ENCODE measurements at places on chromosomes 11 and 22. TPM values are rescaled to one million over a fixed set of nuclear protein-coding genes. Genes with fewer than 3 reads are reported as not detected.

VSIG2 gene
- not detected for polyA plus RNA-seq

MPPED1 gene
- not detected for polyA plus RNA-seq

RFPL1 gene
- 0.13 TPM for polyA plus RNA-seq

VPREB3 gene
- polyA plus RNA-seq: not detected

GAL gene
- polyA plus RNA-seq: 24.7 TPM

SCGB2A2 gene
- polyA plus RNA-seq: not detected

C11orf87 gene
- 0.94 TPM for polyA plus RNA-seq

C11orf97 gene
- not detected for polyA plus RNA-seq

TESMIN gene
- 1.4 TPM for polyA plus RNA-seq

RIMBP3C gene
- polyA plus RNA-seq: 0.15 TPM

NDUFC2 gene
- polyA plus RNA-seq: 471 TPM

BTG4 gene
- 0.33 TPM for polyA plus RNA-seq

CENATAC gene
- 13.1 TPM for polyA plus RNA-seq

- peak; percentile 60 for DNase-seq
Measured at GRCh38 chr22:26330971-26331625, 98.0 kb upstream of the ASPHD2 start.

GRCh38 chr11:64999478-64999877, 2.7 kb upstream of the BATF2 start:
- no peak for DNase-seq

DNA sequence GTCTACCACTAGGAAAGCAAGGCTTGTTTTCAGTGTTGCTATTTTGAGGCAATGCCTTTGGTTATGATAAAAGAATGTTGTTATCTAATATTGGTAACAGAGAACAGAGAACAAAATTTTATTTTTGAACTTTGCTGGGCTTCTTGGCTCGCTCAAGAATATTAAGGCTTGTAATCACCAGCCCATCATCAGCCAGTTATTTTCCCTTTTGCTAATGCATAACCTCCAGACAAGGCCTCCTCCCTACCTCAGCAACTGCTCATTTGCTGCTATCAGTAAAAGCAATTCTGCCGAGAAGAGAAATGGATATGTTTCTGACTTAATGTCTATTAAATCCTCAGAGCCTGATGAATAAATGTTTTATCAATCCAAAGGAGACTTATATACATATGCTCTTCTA, 8.9 kb downstream of the MTMR2 start:
- no peak for DNase-seq

DNA sequence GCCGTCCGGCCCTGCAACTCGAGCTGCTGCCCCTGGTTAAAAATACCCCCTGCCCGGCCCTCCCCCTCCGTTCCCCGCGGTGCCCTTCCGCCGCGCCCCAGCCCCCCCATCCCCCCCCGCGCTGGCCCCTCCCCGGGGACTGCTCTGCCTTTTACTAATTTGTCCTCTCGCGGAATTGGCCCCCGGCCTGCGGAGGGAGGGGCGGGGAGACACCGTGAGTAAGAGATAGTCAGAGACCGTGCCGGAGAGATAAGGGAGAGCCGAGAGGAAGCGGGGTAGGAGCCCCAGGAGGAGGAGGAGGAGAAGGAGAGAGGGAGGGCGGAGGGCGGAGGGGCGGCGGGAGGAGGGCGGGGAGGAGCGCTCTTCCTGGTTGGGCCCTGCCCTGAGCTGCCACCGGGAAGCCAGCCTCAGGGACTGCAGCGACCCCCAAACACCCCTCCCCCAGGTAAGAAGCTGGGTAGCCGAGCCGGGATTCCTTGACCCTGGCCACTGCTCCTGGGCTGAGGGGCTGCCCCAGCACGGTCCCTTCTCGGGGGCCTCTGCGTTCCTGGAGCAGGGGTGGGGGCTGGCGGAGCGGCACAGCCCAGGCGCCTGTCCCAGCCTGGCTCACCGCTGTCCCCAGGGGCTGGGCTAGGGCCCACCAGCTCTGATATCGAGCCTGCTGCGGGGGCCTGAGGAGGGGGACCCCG, at the start of gene CAPN1:
Gene CAPN1 (plus strand): TSS at position 360 of the 689 bp plus-strand sequence. CDS start 774 bp downstream, outside the sequence.
- DNase-seq: peak; percentile 88

DNA sequence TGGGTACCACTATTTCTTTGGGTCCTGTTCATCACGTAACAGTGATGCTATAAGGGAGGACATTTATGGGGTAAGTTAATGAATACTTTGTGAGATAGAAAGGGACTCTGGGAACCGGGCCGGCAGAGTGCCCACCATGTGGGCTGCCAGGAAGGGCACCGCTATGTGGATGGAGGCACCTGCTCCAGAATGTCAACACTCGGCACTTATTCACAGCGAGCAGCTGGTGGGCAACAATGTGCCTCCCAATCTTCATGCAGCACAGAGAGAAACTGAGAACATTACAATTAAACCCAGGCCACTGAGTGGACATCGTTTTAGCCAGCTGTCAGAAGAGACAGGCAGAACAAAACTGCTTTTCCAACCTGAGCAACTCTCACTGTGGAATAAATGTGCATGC, 15.8 kb upstream of the ELFN2 start:
- DNase-seq: no peak

- peak; percentile 17 for DNase-seq
Measured at GRCh38 chr11:110529043-110529442, 99.3 kb downstream of the FDX1 start.

DNA sequence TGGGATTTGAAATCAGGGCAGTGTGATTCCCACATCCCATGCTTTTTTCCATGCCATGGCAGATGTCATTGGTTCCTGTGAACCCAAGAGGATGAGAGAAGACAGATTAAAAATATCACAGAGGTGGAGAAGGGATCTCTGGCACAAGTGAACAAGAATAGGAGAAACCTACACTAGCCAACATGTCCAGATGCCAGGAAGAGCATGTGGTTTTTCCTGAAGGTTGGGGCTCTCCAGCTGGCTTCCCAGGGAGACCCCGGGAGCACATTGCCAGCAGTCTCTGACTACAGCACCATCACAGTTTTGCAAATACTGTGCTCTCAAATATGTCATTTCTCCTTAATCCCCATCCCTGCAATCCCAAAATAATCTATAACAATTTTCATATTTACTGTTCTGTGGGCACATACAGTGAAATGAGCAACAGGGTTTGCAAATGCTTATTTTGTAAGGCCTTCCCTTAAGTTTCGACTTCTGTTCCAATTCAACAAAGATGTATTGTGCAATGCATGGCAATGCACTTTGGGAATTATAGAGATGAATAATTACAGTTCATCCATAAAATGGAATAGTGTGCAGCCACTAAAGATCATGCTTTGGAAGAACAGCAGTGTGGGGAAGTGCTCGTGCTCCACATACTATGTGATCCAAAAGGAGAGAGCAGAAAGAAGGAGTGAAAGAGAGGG, 4.8 kb downstream of the ANKK1 start:
- no peak for DNase-seq

DNA sequence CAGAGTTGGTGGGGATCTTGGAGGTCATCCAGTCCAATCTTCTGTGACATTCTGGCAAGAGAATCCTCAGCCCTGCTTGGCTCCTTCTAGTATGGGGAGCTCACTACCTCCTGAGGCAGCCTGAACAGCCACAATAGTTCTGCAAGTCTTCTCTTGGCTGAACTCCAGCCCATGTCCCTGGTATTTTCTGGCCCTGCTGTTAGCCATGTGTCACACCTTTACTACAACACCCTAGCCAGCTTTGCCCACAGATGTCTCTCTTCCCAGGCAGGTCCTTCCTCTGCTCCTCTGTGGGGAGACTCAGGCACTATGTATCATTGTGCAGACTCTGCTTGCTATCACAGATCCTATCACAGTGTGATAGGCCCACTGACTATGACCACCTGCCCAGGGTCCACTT, 297.7 kb downstream of the CTTN start:
- DNase-seq: no peak

GRCh38 chr11:120354068-120354467, 17.9 kb downstream of the ARHGEF12 start:
- DNase-seq: no peak

DNA sequence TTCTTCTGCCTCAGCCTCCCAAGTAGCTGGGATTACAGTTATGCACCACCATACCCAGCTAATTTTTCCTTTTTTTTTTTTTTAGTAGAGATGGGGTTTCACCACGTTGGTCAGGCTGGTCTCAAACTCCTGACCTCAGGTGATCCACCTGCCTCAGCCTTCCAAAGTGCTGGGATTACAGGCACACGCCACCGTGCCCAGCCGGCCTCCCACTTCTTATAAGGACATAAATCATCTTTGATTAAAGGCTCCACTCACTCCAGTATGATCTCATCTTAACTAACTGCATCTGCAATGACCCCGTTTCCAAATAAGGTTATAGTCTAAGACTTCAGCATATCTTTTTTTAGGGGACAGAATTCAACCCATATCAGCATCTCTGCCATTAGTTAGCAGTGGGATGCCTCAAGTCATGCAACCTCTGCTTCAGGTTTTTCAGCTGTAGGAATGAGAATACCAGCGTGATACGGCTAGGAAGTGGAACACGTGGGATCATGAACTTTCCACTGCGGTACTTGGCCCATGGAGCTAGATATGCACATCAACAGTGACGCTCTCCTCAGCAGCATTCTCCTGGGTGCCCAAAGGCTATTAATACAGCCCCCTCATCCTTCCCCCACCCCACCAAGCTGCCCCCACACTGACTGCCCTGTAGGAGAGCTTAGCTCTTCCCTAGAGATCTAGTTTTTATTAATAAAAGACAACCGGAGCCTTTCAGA, 41.4 kb downstream of the MCHR1 start:
- DNase-seq: peak; percentile 52

- no peak for DNase-seq
Measured at GRCh38 chr22:23581260-23581650, 1.2 kb upstream of the IGLL1 start.

- no peak for DNase-seq
Measured at GRCh38 chr22:50208430-50208938, 7.7 kb downstream of the SELENOO start.

- DNase-seq: peak; percentile 7
Measured at GRCh38 chr11:20608934-20609333, 9.5 kb downstream of the SLC6A5 start.

DNA sequence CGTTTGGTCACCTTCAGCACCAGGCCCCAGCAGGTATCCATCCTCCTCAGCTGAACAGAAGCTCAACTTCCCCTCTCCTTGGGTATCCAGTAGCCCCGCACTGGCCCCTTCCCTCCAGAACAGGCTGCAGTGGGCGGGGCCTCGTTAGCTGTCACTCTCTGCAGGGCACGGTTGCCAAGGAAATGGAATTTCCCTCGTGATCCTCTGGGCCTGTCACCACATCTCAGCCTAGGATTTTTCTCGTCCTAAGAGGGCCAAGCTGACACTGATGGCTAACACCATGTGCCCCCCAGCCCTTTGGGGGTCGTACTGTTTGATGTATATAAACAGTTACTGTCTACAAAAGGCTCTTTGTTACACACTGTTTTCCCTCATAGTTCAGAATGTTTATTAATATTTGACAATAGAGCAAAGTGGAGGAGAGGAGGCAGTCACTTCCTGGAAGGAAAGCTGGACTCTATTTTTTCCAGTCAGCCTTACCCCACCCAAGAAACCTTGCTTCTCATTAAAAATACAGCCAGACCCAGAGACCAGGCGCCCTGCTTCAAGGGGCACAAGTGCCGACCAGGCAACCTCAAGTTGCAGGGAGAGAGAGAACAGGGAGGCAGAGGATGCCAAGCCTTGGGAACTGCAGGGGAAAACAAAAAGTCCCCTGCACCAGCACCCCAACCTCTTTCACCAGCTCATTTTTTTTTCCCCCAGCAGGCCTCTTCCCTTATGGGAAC, 44.5 kb downstream of the FEZ1 start:
- peak; percentile 20 for DNase-seq

- DNase-seq: no peak
Measured at GRCh38 chr11:115869780-115870431, 365.7 kb upstream of the CADM1 start.

DNA sequence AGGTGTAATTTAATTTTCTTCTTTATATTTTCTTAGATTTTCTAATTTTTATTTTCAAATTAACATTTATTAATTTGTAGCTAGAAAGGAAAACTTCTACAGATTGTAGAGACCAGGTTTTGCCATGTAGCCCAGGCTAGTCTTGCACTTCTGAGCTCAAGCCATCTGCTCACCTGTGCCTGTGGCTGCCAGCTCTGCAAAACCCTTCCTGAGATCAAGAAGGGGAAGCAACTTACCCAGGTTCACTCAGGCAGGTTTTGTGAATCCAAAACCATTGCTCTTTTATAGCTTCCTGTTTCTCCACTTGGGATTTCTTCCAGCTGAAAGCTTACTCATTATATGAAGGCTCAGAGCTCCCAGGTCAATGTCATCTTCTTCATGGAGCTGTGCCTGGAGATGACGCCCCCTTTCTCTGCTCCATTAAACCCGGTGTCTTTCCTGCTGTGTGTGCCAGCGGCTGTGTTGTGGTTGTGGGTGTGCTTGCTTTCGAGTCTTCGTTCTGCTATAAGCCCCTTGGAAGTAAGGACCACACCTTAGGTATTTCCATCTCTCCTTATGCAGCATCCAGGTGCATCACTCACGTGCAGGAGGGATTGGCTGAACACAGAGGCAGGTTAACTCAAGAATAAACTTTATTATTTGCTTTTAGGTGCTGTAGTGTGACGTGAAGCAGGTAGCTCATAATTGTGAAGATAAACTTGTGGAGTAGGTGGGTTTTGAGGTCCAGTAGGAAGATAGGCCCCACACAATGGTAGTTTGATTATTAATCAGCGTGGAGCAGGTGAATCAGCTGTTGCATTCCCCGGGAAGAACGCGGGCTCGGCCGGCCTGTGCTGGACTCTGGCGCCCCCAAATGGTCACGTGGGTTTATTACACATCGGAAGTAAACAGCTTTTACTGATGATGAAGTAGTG, 42.2 kb upstream of the INCENP start:
- DNase-seq: peak; percentile 80

DNA sequence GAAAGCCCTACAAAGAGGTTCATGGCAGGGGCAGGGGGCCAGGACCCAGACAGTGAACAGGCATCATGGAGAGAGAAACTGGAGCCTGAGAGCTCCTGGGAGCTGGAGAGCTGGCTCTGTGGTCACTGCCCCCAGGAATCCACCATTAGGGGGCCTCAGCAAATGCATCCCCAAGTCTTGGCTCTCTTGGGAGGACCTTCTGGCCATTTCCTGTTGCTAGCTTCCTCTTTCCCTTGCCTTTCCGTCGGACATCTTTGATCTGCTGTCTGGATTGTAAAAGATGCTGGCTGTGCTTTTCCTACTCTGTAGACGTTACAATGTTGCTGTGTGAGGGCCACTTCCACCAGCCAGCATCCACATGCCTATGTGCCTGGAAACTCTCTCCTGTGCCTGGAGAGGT, 7.1 kb upstream of the CRYBB2 start:
- no peak for DNase-seq

DNA sequence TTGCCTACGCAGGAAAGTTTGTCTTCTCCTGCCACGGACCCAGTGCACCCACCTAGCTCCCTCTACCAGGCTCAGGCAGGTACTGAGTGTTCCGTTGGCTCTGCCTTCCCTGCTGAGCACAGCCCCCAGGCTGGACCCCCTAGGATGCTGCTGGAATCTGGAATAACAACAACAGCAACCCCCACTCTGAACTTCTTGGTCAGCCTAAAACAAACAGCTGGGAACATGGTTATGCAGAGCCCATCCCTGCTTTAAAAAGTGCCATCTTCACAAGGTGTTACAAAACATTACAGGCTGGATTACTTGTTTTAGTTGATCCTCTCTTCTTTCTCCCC, 1.8 kb downstream of the OPCML start:
- no peak for DNase-seq

GRCh38 chr11:11504071-11504470, 117.7 kb downstream of the GALNT18 start:
- DNase-seq: no peak
